ENCODE measurements at places on chromosomes 11 and 22.

DNA sequence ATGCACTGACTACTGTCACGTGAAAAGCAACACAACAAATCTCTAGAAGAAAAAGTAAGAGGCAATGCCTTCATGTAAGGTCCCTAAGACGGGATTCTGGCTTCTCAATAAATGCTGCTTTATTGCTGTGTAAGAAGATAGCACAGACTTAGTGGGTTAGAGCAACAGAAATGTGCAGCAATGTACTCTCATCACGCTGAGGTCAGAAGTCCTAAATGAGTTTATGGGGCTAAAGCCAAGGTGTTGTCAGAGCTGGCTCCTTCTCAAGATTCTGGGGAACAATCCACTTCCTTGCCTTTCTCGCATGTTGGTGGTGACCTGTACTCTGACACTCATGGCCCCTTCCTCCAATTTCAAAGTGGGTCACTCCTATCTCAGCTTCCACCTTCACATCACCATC lies 93.4 kb downstream of the SHANK2 start:
- no peak for DNase-seq

DNA sequence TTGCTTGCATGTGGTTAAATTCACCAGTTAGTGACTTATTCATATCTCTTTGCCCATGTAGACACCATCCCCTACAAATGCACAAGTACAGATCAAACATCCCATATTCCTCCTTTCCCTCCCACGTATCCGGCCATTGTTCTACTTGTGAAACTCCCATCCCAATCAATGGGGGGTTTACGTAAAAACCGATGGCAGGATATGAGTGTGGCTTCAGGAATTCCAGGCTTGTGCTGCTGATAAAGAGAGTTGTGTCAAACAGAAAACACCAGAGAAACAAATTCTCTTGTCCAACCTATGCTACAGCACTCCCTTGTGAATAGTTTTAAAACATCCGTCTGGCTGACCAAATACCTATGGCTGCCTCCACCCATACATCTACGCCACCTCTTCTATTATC lies 15.5 kb downstream of the FLI1 start:
- peak; percentile 89 for DNase-seq

DNA sequence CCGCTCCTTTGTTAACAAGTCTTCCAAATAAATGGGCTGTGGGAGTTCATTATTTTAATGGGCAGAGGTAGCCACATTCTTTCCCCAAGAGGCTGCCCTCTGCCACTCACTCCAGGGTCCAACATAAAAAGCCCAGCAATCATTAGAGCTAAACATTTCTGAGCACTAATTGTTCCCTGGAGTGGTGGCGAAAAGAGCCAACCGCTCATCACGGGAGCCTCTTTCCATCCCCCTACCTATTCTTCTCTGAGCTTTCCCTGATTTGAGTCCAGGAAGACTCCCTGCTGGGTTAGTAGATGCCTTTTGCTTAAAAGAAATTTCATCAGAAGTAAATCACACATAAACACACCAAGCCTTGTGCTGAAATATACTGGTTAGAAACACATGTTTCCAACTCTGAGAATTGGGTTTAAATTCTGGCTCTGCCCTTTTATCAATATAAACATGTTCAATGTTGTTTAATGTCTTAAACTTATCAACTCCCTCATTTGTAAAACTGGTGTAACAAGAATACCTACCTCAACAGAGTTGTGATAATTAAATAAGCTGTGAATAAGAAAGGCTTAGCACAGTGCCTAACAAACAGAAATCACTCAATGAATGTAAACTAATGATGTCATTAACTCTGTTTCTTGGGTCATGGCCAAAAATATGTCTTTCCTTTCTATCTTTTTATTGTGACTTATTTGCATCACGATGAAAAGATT lies at the start of gene OR5A2:
TSS of gene OR5A2 (minus strand) at position 53 of the 707 bp plus-strand sequence. CDS start 3,460 bp downstream, outside the sequence.
- DNase-seq: no peak

DNA sequence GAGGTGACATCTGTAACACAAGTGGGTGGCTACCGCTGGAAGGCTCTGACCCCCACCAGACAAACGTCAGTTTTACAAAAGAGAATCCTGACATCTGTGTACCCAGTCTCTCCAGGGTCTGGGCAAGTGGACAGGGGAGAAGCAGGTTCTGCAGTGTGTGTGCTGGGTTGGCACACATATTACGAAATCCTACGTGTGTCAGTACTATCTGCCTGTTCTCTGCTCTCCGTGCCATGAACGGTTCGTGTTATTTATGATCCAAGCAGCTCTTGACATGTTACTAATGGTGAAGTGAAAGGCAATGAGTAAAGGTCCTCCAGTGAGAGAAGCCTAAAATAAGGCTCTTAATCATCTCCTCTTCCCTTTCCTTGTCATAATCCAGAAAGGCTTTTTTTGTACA lies 201.5 kb upstream of the MTMR2 start:
- no peak for DNase-seq

DNA sequence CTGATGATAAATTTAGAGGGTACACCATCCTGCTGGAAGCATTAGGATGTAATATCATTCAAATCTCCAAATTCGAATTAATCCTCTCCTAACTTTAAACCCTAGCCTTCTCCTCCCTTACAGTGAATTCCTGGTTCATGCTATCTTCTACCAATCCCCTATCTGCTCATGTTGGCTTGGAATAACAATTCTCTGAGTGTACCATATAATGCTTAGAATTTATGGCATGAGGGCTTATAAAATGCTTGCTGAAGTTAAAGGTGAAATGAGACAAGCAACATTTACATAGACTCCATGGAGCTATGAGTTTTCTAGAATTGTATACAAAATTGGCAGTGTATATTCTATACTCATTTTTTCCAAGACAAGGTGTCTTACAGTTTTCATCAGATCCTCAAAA lies 79.3 kb downstream of the C2CD3 start:
- DNase-seq: no peak

DNA sequence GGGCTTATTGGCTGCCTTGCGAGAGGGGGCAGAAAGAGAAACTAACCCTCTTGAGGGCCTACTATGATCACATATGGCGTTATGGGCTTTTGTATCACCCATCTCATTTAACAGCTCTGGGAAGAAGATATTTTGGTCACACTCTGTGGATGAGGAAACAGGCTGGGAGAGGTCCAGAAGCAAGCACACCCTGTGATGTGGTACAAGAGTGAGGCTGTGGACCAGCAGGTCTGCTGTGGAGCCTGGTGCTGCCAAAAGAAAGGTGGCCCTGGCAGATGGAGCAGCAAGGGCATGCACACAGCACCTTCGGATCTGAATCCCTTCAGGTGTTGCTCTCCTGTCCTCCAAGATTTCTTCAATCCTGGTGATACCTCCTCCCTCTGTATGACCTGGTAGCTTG lies 64.1 kb downstream of the KCNC1 start:
- no peak for DNase-seq

- DNase-seq: no peak
Measured at GRCh38 chr22:24997023-24997422, 44.5 kb downstream of the KIAA1671 start.

- peak; percentile 95 for DNase-seq
Measured at GRCh38 chr11:114197799-114198500, 98.2 kb upstream of the NNMT start.

DNA sequence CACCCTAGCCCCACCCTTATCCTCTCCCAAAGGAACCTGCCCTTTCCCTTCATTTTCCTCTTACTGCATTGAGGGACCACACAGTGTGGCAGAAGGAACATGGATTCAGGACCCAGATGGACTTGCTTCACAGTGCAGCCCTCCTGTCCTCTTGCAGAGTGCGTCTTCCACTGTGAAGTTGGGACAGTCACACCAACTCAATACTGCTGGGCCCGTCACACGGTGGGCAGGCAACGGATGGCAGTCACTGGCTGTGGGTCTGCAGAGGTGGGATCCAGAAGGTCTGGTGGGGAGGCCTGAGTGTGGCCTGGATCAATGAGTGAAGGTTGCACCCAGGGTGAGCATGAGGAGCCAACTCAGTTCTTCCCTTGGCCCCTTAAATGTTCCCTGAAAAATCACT lies 129.9 kb upstream of the B3GAT1 start:
- no peak for DNase-seq

GRCh38 chr11:101182467-101182866 lies 52.9 kb upstream of the PGR start:
- DNase-seq: no peak

GRCh38 chr11:112050721-112051120 lies 23.1 kb downstream of the PIH1D2 start:
- no peak for DNase-seq

DNA sequence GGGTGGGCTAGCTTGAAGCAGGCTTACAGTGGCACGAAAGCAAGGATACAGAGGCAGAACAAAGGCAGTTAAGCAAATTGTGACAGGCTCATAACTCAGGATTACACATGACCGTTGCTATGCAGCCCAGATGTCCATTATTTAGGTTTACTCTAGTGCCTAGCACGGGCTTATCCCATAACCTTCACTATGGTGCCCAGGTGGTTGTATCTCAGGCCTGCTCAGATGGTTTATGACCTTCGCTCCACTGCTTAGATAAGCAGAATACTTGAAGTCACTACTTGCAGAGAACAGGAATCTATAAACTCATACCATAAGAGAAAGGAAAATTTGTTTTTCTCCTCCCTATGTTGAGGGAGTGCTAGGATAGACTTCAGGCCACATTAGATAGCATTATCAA lies 9.0 kb downstream of the OR6M1 start:
- no peak for DNase-seq

All from MCF 10A (cell line).